NCI-H748 treated with DMSO at 0.1 percent for 48 hours (cell line): ENCODE measurements at places on chromosomes 5 and 9.

DNA sequence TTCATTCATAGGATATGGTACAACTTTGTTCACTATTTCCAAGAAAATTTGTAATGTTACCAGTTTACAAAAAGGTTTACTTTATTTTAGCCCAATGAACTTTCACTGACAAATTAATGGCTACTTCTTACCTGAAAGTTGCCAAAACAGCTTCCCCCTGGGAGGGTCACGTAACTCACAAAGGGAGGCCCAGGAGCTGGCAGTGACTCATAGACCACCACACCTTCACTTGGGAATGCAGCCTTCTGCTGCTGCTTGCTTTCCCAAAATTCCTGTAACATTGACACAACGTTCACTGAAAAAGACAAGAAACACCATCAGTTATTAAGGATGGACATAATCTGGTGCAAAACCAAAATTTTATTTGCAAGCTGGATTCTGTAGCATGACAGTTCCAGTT lies 18.1 kb downstream of the LIX1 start:
- DNase-seq, result no peak

GRCh38 chr9:106693558-106693957 lies 169.4 kb upstream of the ZNF462 start:
- DNase-seq, result no peak

GRCh38 chr9:112615584-112616266 lies 102.2 kb downstream of the INIP start:
- no peak for DNase-seq

- DNase-seq, result no peak
Measured at GRCh38 chr5:174665347-174665746, 59.0 kb upstream of the MSX2 start.

- no peak for DNase-seq
Measured at GRCh38 chr9:10774051-10774450, 161.2 kb upstream of the PTPRD start.
